ENCODE measurements at places on chromosomes 16 and 17.
A peak's percentile ranks its signal among the peaks of the same experiment; 100 is the strongest.

GRCh38 chr17:50832267-50832863 lies 3.0 kb upstream of the WFIKKN2 start:
- no peak for DNase-seq

- peak; percentile 59 for DNase-seq
Observed at GRCh38 chr17:77212833-77213777, 72.3 kb downstream of the SEC14L1 start.

GRCh38 chr17:67241719-67242341 lies 3.2 kb downstream of the HELZ start:
- no peak for DNase-seq

DNA sequence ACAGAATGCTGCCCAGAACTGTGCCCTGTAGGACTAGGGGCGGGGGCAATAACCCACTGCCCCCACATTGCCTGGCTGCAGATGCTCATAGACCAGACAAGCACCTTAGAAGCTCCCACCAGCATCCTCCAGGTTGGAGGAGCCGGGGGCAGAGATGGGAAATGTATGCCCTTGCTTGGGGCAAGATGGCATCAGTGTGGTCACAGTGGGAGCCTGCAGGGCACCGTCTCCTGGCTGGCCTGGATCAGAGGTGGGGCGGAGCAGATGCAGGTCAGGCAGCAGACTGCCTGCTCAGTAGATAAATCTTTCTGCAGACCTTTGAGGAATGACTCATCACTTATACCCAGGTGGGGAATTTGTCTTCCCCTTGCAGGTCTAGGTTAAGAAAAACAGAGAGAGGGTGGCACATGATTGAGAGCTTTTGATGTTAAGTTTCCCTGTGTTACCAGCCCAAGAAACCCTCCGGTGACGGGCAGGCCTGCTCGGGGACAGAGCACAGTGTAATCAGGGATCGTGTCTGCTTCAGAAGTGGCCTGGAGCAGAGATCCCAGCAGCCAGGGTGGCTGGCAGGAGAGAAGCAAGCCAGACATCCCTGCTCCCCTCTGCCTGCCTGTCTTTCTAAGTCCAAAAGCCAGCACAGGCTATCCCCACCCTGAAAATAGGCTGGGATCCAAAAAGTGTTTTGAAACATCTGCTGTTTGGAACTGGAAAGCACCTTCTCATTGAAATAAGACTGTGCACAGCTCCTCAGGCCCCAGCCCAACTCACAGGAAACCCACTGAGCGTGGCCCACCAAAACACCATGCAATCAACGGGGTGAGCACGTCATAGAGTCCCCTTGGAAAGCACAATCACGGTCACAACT lies 50.7 kb upstream of the RPL38 start:
- DNase-seq = no peak

DNA sequence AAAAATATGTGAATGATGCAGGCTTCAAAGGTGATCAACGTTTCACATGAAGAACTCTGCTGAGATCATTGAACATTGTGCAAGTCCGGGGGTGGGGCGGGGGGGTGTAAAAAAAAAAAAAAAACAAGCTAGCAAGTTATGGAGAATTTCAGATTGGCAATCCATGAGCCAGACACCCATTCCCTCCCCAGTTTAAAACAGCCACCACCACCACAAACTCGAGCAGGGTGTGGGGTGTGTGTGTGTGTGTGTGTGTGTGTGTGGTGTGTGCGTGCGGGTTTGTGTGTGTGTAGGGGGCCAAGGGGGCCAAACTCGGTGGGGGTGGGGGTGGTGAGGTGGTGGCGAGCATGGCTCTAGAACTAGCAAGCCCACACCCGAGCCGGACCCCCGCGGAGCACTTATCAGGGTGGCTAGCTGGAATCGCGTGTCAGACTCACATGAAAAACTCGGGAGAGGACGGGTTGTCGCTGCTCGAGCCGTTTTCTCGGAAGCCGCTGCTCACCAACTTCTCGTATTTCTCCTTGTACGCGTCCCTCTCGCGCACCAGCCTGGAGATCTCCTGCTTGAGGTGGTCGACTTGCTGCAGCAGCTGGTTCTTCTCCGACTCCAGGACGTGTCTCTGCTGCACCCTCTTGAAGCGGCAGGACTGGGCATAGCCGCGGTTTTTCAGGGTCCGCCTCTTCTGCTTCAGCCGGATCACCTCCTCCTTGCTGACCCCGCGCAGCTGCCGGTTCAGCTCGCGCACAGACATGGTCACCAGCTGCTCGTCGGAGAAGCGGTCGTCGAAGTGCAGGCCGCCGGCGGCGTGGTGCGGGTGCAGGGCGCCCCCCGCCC lies 2.0 kb downstream of the MAF start:
- peak; percentile 75 for DNase-seq

GRCh38 chr17:41722231-41722630 lies 10.1 kb downstream of the GAST start:
- DNase-seq = no peak

DNA sequence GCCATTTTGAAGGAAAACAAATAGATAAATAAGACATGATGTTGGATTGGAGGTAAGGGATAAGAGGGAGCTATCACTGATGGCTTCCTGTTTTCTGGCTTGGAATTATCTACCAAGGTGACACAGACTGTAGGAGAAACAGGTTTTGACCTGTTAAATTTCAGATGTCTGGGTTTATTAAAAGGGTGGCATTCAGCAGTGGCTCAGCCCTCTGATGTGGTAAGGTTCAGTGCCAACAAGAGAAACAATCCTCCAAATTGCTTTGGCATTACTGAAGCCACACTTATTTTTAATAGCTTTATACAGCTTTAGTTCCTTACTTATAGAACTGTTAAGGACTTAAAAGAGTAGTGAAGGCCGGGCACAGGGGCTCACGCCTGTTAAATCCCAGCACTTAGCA lies 37.0 kb upstream of the AKAP1 start:
- DNase-seq = no peak

- no peak for DNase-seq
Observed at GRCh38 chr17:74194682-74195081, 8.8 kb upstream of the RPL38 start.

DNA sequence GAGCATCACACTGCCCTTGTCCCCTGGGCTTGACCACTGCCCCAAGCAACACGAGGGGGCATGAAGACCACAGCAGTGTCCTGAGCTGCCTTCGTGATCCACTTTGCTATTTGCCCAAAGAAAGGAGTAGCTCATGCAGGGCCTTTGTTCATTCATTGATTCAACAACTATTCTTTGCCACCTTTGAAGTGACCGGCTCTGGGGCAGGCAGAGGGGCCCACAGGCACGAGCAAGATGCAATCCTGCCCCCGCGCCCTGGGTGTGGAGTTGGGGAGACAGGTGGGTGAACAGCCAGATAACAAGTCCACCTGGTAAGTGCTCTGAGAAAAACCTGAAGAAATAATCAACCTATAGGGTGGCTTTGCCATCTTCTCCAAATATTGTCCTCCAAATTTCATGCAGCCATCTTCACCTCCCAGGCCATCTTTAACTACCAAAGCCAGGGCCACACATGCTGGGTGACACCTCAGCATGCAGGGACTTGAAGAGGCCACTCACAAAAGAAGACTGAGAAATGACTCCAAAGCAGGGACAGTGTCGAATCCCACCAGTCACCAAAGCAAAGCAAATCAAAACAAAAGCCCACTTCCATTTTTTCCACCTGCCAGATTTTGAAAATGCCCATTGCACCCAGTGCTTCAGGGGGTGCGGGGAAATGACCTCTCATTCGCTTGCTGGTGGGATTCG lies 18.2 kb upstream of the RBFOX3 start:
- DNase-seq = peak; percentile 25

- DNase-seq = no peak
Observed at GRCh38 chr16:11459722-11460121, 114.5 kb downstream of the RMI2 start.

- no peak for DNase-seq
Observed at GRCh38 chr16:3282103-3282729, 1.1 kb upstream of the ZNF263 start.

DNA sequence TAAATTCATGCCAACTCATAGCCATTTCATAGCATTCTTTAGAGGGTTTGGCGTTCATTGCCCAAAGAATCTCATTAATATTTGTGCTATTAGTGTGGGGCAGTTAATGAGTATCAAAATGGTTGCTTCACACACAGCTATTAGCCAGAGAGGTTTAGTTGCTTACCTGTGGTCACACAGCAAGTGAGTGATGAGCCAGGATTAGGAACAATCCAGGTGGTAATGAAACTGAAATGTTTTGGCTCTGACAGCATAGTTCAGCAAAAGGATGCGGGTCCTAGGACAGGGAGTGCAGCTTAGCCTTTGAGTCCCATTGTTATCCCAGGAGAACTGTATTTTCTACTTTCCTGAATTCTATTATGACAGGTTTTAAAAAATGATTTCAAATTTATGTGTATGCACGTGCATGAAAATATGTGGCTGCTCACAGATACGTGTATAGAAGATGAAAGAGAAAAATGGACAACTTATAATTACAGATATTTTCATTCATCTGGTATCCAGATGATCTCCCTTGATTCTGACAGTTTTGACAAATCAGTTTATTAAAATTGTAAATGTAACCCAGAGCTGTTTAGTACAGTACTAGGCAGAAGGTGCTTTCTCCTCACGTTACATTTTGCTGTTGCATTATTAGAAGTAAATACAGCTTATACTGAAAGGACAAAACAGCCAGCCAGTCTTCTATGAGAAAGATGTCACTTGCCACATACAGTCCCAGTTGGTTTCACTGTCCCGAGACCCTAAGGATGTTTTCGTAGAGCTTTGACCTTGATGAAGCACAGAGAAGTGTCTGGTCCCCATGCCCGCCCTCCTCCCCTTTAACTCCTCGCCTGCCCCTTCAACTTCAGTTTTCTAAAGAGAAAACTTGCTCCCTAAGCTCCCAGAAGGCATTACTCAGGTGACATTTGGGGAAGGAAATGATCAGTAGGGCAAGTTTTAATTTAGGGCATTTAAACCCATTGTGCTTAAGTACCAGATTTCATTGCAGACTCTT lies 99.8 kb upstream of the TBX2 start:
- DNase-seq = no peak

DNA sequence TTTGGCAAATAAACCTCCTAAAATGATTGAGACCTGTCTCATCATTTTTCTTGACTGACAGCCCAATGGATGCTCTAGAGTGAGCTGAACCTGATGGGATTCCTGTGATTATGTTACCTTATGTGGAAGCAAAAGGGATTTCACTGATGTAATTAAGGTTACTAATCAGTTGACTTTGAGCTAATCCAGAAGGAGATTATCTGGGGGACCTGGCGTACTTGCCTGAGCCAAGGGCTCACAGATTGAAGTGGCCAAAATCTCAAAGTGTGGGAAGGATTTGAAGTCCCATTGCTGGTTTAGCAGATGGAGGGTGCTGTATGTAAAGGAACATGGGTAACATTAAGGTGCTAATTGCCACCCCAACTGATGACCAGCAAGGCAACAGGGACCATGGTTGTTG lies 214.0 kb downstream of the CPPED1 start:
- DNase-seq = no peak

- peak; percentile 91 for DNase-seq
Observed at GRCh38 chr17:1486802-1487695, 5.4 kb downstream of the MYO1C start.

DNA sequence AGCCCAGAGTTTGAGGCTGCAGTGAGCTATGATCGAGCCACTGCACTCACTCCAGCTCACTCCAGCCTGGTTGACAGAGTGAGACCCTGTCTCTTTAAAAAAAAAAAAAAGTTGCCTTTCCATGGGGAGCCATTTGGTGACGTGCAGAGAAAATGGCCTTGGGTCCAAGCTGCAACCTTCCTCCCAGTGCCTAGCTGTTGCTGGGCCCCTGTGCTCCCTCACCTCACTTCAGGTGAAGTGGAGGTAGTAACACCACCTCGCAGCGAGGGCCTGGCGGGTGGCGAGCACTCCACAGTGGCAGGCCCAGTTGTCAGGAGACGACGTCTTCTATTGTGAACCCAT lies 17.4 kb downstream of the SYT17 start:
- no peak for DNase-seq

- DNase-seq = no peak
Observed at GRCh38 chr17:34363183-34363661, at the start of gene CCL1. Gene CCL1 (minus strand): TSS chr17:34363233. CDS start chr17:34363161, 72 bp downstream.

DNA sequence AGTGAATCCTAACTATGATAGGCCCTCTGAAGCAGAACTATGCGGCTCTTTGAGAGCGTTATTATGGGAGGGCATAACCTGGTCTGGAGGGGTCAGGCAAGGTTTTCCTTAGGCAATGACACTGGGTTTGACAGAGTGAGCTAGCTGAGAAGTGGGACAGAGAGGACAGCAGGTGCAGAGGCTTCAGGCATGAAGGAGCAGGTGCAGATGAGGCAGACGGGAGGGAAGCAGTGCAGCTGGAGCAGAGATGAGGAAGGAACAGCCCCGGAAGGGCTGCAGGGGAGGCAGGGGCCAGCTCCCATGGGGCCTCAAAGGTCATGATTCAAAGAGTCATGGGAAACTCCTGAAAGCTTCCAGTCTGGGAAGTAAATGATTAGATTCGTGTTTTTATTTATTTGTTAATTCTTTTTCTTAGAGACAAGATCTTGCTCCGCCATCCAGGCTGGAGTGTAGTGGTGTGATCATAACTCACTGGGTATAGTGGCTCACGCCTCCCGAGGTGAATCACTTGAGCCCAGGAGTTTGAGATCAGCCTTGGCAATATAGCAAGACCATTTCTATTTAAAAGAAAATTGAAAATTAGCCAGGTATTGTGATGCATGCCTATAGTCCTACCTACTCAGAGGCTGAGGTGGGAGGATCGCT lies 5.4 kb downstream of the MARCHF10 start:
- DNase-seq = no peak

- no peak for DNase-seq
Observed at GRCh38 chr16:66652661-66653360, 43.7 kb downstream of the CMTM4 start.

GRCh38 chr16:26598998-26599784 lies 467.5 kb upstream of the C16orf82 start:
- DNase-seq = no peak

GRCh38 chr16:50765260-50765659 lies 23.4 kb downstream of the CYLD start:
- no peak for DNase-seq

- DNase-seq = no peak
Observed at GRCh38 chr17:80259457-80260068, 1.1 kb upstream of the RNF213 start.

DNA sequence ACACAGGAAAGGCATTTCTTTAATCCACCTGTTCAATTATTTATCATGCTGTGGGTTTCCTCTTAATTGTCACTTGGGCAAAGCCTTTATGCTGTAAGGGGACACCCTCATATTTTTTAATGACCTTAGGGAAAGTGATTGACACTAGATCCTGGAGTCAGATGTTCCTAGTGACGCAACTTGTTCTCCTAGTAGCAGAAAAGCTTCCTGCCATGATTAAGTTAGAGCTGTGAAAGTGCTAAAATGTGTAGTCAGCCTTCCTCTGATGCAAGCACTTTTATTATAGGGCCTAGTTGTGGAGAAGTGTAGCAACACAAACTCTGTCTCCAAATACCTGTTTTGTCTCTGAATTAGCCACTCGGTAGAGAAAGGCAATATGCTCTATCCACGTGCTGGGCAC lies 12.3 kb downstream of the TMEM100 start:
- no peak for DNase-seq

DNA sequence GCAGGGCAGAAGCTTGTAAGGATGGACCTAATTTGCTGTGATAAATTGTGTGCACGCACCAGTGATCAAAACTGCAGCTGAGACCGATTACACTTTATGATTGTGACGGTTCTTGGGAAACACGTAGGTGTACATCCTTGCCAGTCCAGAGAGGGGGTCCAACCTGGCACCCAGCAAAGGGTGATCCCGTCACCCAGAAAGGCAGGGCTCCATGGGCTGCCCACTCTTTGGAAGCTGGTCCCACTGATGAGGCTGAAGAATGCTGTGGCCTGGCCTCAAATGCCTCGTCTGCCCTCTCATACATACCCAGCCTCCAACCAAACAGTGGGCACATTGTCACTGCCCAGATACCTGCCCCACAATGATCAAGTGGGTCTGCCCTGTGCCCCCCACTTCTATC lies 132.0 kb downstream of the C16orf78 start:
- DNase-seq = no peak

GRCh38 chr16:67028167-67028695 lies 718 bp upstream of the CBFB start:
- DNase-seq = no peak
